ENCODE measurements at places on chromosomes 16 and 17. TPM values are rescaled to one million over a fixed set of nuclear protein-coding genes. Genes with fewer than 3 reads are reported as not detected.

CDRT15 gene
- total RNA-seq: not detected

ORC6 gene
- total RNA-seq: 14.7 TPM

SLC5A10 gene
- not detected for total RNA-seq

CNGB1 gene
- under 0.01 TPM for total RNA-seq

ZNF385C gene
- not detected for total RNA-seq

ITGAD gene
- not detected for total RNA-seq

ZSCAN10 gene
- total RNA-seq: not detected

C1QTNF1 gene
- total RNA-seq: 2.9 TPM

SBK1 gene
- total RNA-seq: 0.10 TPM

PRSS36 gene
- 0.65 TPM for total RNA-seq

TEKT1 gene
- not detected for total RNA-seq

SLFN12 gene
- 48.2 TPM for total RNA-seq

LITAFD gene
- total RNA-seq: not detected

ITGA2B gene
- 0.19 TPM for total RNA-seq

RPRML gene
- total RNA-seq: not detected

TSEN54 gene
- total RNA-seq: 10.0 TPM

PLK1 gene
- total RNA-seq: 36.5 TPM

DYNLL2 gene
- total RNA-seq: 8.2 TPM

PDPK1 gene
- 30.7 TPM for total RNA-seq

DNASE1L2 gene
- total RNA-seq: 0.65 TPM

PIMREG gene
- total RNA-seq: 16.2 TPM

KRT20 gene
- total RNA-seq: not detected

RAB26 gene
- 0.65 TPM for total RNA-seq

CX3CL1 gene
- 15.4 TPM for total RNA-seq

All from vein endothelial cell (primary cell).